ENCODE measurements at places on chromosomes 5 and 9.
A peak's percentile ranks its signal among the peaks of the same experiment; 100 is the strongest.

- peaks cover 58% of the 10 kb centered on the region for H3K36me3 ChIP-seq
- no peak overlapping the region for H3K27ac ChIP-seq
- peak; percentile 36 for DNase-seq
- peaks cover 24% of the 10 kb centered on the region for H3K4me1 ChIP-seq
- H3K27me3 ChIP-seq: no peaks in the 10 kb centered on the region
Observed at GRCh38 chr9:120436983-120437475, 142.9 kb downstream of the CDK5RAP2 start.

GRCh38 chr5:67998709-67999261 lies 216.8 kb upstream of the PIK3R1 start:
- peaks cover 3% of the 10 kb centered on the region for H3K27me3 ChIP-seq
- H3K36me3 ChIP-seq: no peaks in the 10 kb centered on the region
- DNase-seq: no peak
- no peak overlapping the region for H3K27ac ChIP-seq
- no peak overlapping the region for H3K4me3 ChIP-seq

- H3K4me1 ChIP-seq: peaks cover 27% of the 10 kb centered on the region
- H3K27me3 ChIP-seq: no peaks in the 10 kb centered on the region
- peak overlapping the region; percentile 72 for H3K27ac ChIP-seq
- no peak overlapping the region for H3K4me3 ChIP-seq
Observed at GRCh38 chr5:82749461-82749820, 327.8 kb downstream of the TMEM167A start.

DNA sequence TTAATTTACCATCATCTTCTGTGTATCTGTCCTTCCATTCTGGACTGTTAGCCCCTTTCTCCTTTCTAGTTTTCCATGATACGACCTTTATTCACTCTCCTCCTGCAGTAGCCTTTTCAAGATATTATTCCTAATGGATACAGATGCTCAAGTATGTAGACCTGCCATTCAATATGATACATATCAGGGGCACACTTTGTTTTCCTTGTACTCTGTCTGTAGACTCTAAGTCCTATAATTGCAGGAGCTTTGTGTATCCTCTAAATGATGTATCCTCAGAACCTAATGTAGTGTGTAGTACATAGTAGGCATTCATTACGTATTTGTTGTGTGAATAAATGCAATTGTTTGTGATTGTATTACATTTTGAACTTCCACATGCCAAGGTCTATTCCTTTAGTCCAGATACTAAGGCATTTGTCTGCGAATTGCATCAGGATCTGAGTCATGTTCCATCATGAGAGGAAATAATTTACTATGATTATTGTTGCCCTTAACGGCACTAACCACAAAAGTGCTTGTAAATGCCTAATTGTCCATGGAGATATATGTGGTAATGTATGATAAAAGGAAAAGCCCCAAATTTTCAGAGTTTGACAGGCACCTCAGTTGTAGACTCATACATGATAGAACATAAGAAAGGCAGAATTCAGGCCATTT lies 57.1 kb upstream of the IZUMO3 start:
- H3K4me3 ChIP-seq: no peak overlapping the region
- H3K4me1 ChIP-seq: no peaks in the 10 kb centered on the region
- H3K27me3 ChIP-seq: no peaks in the 10 kb centered on the region
- no peak for DNase-seq
- no peaks in the 10 kb centered on the region for H3K36me3 ChIP-seq

DNA sequence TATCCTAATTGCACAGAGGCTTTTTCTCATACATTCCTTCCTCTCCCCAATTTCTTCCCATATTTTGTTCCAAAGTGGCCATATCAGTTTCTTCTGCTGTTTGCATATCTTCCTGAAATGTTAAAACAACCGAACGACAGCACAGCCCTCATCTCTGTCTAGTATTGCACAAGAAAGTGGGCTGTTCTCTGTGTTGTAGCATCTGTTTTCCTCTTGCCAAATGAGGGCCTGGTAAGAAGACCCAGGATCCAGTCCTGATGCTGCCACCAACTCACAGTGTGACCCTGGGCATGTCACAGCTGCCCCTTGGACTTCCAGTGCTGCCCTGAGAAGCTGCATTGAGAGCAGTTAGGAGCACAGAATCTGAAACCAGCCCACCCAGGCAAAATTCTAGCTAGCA lies 4.1 kb downstream of the SLC31A2 start:
- peaks cover 36% of the 10 kb centered on the region for H3K4me1 ChIP-seq
- no peak overlapping the region for H3K4me3 ChIP-seq
- H3K27ac ChIP-seq: peak overlapping the region; percentile 23
- peaks cover 13% of the 10 kb centered on the region for H3K36me3 ChIP-seq
- H3K27me3 ChIP-seq: no peaks in the 10 kb centered on the region

DNA sequence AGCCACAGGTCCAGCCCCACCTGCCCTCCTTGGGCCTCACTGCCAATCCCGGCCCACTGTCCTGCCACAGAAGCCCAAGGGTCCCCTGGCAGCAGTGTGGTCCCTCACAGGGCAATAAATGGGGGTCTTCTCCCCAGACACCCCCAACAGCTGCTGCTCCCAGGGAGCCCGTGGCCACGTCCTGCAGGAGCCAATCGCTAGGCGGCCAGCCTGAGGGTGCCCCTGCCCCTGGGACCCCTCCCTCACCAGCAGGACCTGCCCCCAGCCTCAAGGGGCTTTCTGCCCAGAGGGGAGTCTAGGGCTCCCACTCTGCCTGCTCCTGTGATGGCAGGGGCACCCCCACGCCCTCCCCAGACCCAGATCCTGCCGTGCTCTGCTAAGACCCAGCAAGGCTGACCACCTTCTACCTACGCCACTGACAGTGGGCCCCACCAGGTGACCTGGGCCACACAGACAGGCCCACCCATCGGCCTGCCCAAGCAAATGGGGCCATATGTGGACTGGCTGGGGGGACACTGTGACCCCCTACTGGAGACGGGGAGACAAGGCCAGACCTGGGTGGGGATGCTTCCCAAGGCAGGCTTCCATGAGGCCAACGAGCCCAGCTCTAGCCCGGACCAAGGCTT lies 17.0 kb downstream of the NOTCH1 start:
- peaks cover 51% of the 10 kb centered on the region for H3K4me1 ChIP-seq
- peaks cover 13% of the 10 kb centered on the region for H3K36me3 ChIP-seq
- no peak overlapping the region for H3K4me3 ChIP-seq
- no peak for DNase-seq
- peak overlapping the region; percentile 46 for H3K27ac ChIP-seq
- no peaks in the 10 kb centered on the region for H3K27me3 ChIP-seq

- H3K27me3 ChIP-seq: peaks cover 26% of the 10 kb centered on the region
- H3K27ac ChIP-seq: no peak overlapping the region
- H3K36me3 ChIP-seq: no peaks in the 10 kb centered on the region
- DNase-seq: no peak
- no peaks in the 10 kb centered on the region for H3K4me1 ChIP-seq
- H3K4me3 ChIP-seq: no peak overlapping the region
Observed at GRCh38 chr9:90793729-90794128, 7.9 kb upstream of the SYK start.

GRCh38 chr9:103978396-103978795 lies 115.7 kb upstream of the SMC2 start:
- H3K27ac ChIP-seq: no peak overlapping the region
- H3K4me3 ChIP-seq: no peak overlapping the region
- no peak for DNase-seq
- no peaks in the 10 kb centered on the region for H3K36me3 ChIP-seq

DNA sequence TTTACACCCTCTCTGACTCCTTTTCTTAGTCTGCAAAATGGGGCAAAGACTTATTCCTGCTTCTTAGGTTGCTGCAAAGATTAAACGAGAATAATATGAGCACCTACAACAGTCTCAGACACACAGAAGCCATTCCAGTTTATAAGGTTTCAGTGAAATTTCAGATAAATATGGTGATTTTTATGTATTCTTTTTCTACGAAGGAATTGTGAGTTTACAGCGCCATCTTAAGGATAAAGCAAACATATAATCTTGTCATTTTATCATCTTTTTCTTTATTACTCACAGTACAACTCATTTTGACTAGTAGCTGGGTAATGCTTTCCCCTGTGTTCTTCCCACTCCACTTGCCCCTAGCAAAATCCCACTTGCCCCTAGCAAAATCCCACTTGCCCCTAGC lies 29.2 kb upstream of the SMC5 start:
- no peak overlapping the region for H3K27ac ChIP-seq
- H3K4me3 ChIP-seq: no peak overlapping the region
- no peak for DNase-seq
- no peaks in the 10 kb centered on the region for H3K4me1 ChIP-seq
- H3K36me3 ChIP-seq: no peaks in the 10 kb centered on the region
- no peaks in the 10 kb centered on the region for H3K27me3 ChIP-seq

DNA sequence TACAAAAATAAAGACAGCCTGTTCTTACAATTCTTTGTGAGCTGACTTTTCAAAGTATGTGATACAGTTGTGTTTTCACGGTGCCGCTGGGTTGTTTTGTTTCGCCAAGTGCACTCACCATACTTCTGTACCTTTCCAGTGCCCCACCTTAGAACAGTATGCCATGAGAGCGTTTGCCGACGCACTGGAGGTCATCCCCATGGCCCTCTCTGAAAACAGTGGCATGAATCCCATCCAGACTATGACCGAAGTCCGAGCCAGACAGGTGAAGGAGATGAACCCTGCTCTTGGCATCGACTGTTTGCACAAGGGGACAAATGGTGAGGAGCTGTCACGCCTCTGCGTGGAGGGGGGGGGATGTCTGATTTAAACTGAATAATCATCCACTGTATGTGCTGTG lies 12.9 kb downstream of the CCT5 start:
- no peak overlapping the region for H3K4me3 ChIP-seq
- no peaks in the 10 kb centered on the region for H3K4me1 ChIP-seq
- peaks cover 69% of the 10 kb centered on the region for H3K36me3 ChIP-seq

DNA sequence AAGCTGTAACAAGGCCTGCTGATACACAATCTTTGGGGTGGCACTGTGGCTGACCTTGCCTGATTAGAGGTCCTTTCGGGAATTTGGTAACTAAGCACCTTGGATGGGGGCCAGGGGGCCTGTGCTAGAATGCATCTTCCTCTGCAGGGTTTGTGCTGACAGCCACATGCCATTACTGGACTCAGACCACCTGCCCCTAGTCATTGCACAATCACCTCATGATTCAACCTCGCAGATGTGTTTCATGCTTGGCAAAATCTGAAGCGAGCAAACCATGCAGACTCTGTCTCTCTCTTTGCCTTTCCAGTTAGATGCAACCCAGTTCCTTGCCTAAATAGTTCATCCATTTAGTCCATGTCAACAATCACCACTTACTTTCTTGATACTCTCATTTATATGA lies 96.5 kb upstream of the ERCC6L2 start:
- H3K36me3 ChIP-seq: no peaks in the 10 kb centered on the region
- no peak overlapping the region for H3K4me3 ChIP-seq
- peaks cover 49% of the 10 kb centered on the region for H3K27me3 ChIP-seq

DNA sequence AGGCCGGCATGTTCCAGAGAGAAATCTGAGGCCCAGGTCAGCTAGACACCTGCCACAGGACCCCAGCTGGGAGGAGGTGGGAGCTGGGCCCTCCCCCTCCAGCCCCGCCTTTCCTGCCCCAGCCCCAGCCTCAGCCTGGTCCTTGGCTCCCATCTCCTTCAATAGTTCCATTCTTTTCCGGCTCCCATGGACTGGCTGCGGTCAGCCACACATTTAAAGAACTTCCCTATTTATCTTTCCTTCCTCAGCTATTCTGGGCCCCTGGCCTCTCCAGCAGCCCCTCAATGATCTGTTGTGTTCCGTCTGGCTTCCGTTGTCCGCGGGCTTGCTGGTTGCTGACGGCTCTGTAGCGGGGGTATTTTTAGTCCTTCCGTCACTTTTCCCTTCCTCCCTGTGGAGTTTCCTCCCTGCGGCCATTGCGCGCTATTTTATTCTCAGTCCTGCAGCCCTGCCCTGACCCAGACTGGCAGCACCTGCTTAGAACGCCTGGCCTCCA lies 73.8 kb downstream of the AMBP start:
- H3K4me3 ChIP-seq: no peak overlapping the region
- H3K27ac ChIP-seq: no peak overlapping the region
- H3K36me3 ChIP-seq: no peaks in the 10 kb centered on the region

DNA sequence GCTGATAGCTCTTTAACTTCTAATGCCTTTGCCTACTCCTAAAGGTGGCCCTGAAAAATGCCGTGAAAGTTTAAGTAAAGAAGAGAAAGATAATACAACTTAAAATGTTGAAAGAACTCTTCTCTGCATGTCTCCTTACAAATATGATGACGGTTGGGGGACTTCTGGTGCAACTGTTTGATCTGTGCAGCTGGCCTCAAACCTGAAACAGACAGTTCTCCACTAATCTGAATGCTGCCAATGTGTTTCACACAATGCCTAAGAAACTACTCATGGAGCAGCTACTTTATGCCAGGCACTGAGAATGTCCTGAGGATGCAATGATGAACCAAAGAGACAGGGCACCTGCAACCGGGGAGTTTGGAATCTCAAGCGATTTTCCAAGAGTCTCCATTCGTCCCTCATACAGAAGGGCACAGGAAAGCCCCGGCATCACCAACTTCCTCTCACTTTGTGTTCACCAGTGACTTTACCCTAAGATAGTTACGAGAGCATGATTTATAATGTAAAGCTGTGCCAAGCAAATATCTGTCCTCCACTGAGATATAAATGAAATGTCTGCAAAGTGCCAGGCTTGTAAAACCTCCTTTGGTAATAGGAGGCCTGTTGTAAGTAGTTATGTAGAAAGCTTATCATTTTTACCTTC lies 455.4 kb downstream of the SEMA5A start:
- H3K4me1 ChIP-seq: no peaks in the 10 kb centered on the region
- H3K4me3 ChIP-seq: no peak overlapping the region
- no peaks in the 10 kb centered on the region for H3K36me3 ChIP-seq
- no peaks in the 10 kb centered on the region for H3K27me3 ChIP-seq
- no peak overlapping the region for H3K27ac ChIP-seq

DNA sequence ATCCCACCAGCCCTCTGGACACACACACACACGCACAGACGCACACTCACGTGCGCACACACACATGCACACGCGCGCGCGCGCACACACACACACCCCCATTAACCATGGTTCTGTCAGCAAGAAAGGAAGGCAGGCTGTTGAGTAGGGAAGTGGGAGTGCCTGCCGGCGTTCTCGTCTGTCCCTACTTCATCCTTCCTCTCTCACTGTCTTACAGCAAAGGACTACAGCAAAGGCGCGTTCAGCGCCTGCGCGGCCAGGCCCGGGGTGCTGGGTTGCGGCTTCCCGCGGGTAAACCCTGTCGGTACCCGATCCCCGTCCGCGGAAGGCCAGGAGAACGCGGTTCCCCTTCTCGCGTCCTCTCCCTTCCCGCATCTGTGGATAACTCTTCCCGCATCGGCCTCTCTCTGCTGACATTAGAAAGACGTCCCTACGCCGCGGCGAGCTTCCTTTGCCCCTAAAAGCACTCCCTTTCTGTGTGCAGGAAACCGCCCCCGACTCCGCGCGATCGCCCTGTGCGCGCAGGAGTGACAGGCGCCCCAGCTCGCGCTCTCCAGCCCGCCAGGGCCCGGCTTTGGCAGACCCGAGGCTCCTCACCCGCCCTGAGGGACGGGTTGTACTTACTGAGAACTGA lies 219.2 kb downstream of the AGTPBP1 start:
- peak; percentile 43 for DNase-seq
- peaks cover 50% of the 10 kb centered on the region for H3K27me3 ChIP-seq
- peak overlapping the region; percentile 66 for H3K4me3 ChIP-seq
- H3K36me3 ChIP-seq: no peaks in the 10 kb centered on the region

DNA sequence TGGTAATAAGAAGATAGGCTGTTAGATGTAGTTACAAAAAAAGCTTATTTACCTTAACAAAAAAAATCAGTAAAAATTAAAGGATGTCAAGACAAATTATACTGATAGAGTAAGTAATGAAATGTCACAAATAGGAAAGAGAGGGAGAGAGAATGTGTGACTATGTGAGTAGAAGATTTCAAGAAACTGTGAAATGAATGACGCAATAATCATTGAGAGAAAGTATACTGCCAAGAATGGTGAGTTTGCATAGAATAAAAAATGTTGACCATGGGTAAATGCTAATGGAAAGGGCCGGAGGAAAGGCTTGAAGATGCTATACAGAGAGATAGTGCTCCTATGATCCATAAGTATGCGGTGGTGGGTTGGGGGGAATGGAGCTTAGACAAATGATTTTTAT lies 100.7 kb downstream of the PTPRD start:
- DNase-seq: no peak
- no peaks in the 10 kb centered on the region for H3K36me3 ChIP-seq
- no peak overlapping the region for H3K27ac ChIP-seq
- H3K4me1 ChIP-seq: no peaks in the 10 kb centered on the region
